ENCODE measurements at places on chromosomes 1 and 21.

GRCh38 chr21:14241297-14241696 lies 25.3 kb downstream of the RBM11 start:
- no peak for DNase-seq

- DNase-seq = no peak
These were observed 16.0 kb downstream of the DISC1 start for GRCh38 chr1:231642618-231643017.

DNA sequence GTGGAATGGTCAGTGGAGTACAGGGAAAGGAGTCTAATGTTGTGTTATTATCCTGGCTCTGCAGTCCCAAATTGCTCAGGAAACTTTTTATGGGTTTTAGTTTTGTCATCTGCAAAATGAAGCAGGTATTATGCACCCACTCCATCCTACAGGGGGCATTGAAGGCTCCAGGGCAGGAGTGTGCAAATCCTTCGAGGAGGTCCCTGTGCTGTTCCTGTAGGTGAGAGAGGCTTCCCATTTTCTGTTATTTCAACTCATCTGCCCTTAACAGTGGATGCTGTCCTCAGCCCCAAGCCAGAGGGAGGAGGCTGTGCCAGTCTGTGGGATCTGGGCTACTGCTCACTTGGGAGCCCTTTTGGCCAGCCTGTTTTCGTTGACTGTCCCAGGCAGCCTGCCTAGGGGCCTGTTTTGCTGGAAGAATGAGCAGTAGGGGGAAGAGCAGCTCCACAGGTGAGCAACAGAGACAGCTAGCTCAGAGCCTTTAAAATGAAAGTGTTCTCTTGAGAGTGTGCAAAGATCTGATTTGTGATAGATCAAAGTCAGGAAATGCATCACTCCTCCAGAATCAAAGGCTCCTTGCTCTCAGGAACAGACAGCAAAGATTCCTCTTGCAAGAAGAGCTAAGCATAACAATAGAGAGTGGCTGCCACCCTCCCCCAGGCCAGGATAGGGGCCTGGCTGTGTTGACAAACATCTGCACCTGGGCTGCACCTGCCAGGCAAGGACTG lies 317.6 kb upstream of the PROX1 start:
- no peak for DNase-seq

GRCh38 chr1:207219979-207220889 lies 101.2 kb upstream of the CD55 start:
- DNase-seq = no peak

GRCh38 chr1:41528726-41529605 lies 44.5 kb upstream of the EDN2 start:
- no peak for DNase-seq
